Stimulated activated CD8-positive, alpha-beta memory T cell treated with anti-CD3 and anti-CD28 coated beads, Interleukin-15, amount 100 ng/mL, for 24 hours (primary cell): ENCODE measurements at places on chromosomes 7 and 10.

DNA sequence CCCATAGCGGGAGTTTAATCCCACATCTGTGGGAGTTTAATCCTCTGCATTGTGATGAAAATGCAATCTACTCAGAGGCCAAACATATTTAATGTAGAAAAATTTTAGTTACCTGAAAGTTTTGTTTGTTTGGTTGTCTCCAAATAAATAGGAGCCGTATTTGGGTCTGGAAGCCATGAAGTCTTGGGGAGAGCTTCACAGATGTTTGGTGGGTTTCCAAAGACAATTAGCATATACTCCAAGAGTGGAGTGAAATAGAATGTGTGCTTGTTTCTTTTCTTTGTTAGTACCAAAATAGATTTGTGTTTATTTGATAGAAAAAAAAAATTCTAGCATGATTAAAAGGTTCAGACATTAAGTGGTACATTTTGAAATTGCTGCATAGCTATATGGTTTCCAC is 50.9 kb downstream of the ANK3 start:
- no peak for DNase-seq

DNA sequence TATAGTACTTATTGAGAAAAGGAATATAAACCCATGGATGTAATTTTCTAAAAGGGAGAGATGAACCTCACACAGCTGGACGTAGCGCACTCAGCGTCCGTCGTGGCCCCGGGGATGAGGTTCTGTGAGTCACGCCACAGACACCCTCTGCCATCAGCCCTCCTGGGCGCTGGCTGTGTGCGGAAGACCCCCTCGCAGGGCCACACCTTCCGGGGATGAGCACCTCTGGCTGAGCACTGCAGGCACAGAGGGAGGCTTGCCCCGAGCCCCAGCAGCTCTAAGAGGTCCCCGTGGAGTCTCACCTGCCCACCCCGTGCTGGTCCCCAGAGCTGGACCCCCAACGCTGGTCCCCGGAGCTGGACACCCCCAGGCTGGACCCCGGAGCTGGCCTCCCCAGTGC is 215.8 kb downstream of the PTPRN2 start:
- DNase-seq, result no peak

- DNase-seq, result no peak
Measured at GRCh38 chr10:131641231-131641630, 259.6 kb upstream of the PPP2R2D start.

- no peak for DNase-seq
Measured at GRCh38 chr7:159227433-159227832, 82.8 kb upstream of the VIPR2 start.

GRCh38 chr10:95964756-95965155 is 57.0 kb downstream of the CC2D2B start:
- DNase-seq, result no peak

DNA sequence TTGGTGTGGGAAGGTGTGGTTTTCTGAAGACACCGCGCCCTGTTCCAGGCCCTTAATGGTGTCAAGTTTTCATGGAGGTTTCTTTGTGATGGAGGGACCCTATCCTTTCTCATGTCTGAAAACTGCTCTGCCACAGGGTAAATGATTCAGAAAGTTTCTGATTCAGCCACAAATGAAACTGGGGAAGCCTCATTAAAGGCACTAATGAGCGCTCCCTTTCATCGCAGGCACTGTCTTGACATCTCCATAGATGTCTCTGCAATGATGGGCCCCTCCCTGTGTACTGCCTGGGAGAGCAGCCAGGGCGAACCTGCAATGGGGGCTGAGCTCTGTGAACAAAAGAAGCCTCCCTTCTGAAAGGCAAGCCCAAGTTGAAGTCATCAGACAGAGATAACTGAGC is 355.3 kb downstream of the PRPF18 start:
- DNase-seq, result no peak

DNA sequence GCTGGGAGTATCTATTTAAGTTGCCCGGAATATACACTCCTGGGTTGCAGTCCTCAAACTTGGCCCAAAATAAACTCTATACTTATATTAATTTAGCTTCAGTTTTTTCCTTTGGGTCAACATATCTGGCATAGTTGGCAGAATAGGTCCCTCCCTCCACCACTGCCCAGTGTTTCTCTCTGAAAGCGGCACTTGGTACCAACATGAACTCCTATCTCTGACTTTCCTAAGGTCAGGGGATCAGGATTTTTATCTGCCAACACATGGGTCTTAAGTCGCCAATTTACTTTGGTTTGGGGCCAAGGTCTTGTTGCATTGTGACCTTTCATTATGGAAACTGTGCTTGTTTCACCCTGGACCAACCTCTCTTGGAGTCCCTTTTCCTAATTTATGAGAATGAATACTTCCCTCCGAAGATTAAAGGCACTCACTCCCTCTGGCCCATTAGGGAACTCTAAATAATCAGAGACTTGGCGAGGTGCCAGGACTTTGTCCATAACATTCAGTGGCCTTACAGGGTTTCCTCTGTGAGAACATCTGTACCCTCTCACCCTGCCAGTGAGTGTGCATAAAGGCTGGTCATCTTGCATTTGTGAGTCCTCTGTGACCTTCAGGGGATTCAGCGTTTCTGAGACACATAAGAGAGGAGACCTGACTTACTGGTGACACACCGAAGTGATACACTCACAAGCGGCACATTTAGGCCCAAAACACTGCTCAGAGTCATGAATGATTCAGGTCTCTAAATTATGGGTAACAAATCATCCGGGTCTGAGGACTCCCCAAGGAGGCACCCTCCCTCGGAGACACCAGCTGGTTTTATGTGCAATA is 19.7 kb upstream of the FKBP9 start:
- DNase-seq, result no peak

DNA sequence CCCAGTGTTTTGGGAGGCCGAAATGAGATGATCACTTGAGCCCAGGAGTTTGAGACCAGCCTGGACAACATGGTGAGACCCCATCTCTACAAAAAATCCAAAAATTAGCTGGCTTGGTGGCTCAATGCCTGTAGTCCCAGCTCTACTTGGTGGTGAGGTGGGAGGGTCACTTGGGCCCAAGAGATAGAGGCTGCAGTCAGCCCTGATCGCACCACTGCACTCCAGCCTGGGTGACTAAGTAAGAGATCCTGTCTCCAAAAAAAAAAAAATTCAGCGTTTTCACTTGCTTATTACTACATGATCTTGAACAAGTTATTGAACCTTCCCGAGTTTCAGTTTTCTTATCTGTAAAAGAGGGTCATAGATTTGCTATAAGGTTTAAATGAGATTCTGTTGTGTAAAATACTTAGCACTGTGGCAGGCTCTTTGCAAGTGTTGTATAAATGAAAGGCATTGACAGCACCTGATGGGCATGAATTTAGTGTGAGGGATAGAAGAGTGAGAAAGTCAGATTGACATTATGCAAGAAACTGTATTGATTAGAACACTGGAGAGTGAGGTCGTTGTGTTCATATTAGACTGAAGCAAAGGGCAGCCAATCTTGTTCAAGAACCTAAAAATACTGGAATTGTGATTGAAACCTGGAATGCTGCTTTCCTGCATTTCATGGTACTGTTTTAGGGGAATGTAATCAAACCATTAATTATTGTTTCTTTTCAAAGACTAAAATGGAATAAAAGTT is 136.8 kb downstream of the LCOR start:
- DNase-seq, result no peak

- no peak for DNase-seq
Measured at GRCh38 chr7:120989257-120990220, 1.0 kb downstream of the CPED1 start.

DNA sequence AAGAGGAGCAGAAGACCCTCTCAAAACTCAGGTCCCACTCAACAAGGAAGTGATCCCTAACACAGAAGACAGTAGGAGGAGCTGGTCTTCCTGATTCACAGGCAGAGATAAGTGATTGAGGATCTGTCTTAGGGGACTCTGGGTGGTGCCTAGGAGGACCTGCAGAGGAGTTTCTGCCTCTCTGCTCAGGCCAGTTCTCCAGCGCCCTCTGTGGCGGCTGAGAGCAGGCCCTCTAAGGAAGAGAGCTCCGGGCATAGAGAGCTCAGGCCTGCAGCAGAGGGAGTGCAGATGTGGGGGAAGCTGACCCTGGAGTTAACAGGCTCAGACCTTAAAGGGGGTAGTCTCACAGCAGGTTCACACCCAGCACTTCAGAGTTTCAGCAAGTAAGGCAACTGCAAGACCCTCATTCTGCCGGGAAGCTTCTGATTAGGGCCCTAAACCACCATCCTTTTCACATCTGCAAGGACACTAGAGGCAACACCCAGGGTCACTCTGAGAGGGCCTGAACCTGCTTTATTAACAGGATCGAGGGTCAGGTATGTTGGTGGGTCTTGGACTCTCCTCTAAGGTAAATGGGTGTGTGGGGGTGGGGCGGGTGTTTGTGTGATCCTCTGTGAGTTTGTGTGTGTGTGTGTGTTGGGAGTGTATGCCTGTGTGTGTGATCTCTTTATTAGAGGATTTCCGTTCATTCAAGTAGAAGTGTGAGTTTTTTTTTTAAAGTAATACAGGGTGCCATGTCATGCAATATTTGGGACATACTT is 57.6 kb upstream of the TARP start:
- no peak for DNase-seq

GRCh38 chr10:13812804-13813203 is 226.0 kb downstream of the PRPF18 start:
- DNase-seq, result no peak

GRCh38 chr10:131786756-131787605 is 113.8 kb upstream of the PPP2R2D start:
- DNase-seq, result no peak

DNA sequence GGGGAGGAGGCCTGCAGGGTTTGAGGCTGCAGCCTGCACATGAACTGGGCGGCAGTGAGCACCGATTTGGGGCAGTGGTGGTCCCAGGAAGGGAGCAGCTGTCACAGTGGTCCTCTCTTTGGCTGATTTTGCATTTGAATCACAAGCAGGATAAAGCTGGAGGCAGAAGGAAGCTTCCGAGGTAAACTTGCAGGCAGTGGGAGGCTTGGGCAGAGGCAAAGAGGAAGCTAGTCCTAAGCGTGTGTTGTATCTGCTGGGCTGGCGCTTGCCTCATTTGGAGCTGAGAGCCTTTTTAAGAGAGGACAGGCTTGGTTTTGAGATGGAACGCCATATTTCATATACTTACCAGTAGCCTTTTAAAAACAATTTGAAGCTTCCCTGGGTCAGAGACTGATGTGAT is 177.2 kb upstream of the PODXL start:
- DNase-seq, result no peak

- no peak for DNase-seq
Measured at GRCh38 chr10:589961-590680, 99.3 kb downstream of the DIP2C start.

DNA sequence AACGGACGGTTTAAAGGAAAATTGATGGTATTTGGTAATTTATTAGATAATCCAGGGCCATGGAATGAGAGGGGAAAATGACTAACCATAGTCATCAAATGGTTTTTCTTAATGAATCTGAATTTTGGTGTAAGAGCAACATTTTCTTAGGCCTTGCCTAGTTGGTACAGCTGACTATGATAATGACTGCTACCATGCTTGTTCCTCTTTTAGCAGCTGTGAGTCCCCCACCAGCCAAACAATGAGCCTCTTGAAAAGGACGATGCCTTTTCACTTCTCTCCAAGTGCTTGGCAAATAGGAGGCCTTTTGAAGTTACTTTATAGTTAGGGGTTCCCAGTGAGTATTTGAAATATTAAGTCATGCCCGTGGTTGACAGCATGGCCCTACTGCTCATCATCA is 53.0 kb downstream of the TRUB1 start:
- no peak for DNase-seq

- DNase-seq, result no peak
Measured at GRCh38 chr10:23114228-23114850, 19.0 kb downstream of the MSRB2 start.

DNA sequence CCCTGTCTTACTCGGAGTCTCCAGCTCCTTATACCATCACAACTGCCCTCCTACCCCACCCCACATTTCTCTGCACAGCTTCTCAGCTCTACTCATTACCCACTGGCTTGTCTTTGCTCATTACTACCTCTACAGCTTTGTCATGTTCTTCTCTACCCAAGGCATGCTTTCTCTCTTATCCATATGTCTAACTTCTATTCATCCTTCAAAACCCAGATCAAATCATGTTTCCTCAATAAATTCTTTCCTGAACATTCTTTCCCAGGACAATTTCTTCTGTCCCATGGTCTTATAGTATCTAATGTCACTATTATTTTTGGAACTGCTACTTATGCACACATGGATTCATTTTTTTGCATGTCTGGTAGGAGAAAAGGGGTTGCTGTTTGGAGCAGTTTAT is 231.4 kb downstream of the PTEN start:
- DNase-seq, result no peak

DNA sequence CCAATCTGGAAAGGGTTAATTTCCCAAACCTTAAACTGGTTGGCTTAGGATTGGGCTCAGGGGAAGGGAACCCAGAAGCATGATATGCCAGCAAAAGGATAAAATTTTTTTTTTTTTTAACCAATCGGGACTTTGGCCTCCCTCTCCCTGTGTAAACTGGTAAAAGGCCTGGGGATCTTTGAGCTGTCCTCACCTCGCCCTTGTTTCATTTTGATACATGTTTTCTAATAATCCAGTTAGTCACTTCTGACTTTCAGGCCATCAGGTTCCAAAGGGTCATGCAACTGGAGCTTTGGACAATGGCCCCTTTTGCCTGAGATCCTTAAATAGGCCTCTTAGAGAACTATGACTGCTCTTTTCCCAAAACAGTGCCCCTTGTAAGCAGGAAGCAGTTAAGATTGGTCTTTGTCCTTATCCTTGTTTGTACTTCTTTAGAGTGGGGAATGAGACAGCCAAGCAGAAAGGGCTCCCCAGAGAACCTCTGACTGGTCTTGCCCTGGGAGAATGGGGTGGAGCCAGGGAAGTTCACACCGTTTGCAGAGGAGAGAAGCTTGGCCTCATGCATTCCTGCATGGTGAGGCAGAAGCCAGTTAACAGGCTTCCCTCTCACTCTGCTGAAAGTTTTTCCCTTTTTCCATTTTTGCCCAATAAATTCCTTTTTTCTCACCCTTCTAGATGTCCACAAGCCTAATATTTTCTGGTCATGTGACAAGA is 424.2 kb upstream of the CNTNAP2 start:
- no peak for DNase-seq

GRCh38 chr10:25453619-25454018 is 278.8 kb downstream of the GPR158 start:
- DNase-seq, result no peak
